Fibroblast of lung (primary cell): ENCODE measurements at places on chromosomes 1 and 21. TPM values are rescaled to one million over a fixed set of nuclear protein-coding genes. Genes with fewer than 3 reads are reported as not detected.

SUSD4 gene
- total RNA-seq: under 0.01 TPM in 1 of 2 replicates, not detected in the other

DIO1 gene
- total RNA-seq: not detected in 2 replicates

CD164L2 gene
- total RNA-seq: not detected in 2 replicates

NDUFS5 gene
- 452 and 501 TPM in 2 replicates for total RNA-seq

TMEM269 gene
- total RNA-seq: 0.17 TPM in 1 of 2 replicates, not detected in the other

FCGR1A gene
- not detected in 2 replicates for total RNA-seq

GCSAML gene
- total RNA-seq: not detected in 2 replicates

PRAMEF10 gene
- total RNA-seq: not detected in 2 replicates

MAP3K21 gene
- total RNA-seq: 0.17 and 0.51 TPM in 2 replicates

NPR1 gene
- total RNA-seq: 0.66 and 2.1 TPM in 2 replicates

ZFP69B gene
- total RNA-seq: 1.3 and 2.5 TPM in 2 replicates

GRCh38 chr1:154716614-154717527 is 108.9 kb upstream of the ADAR start:
- DNase-seq: no peak

DNA sequence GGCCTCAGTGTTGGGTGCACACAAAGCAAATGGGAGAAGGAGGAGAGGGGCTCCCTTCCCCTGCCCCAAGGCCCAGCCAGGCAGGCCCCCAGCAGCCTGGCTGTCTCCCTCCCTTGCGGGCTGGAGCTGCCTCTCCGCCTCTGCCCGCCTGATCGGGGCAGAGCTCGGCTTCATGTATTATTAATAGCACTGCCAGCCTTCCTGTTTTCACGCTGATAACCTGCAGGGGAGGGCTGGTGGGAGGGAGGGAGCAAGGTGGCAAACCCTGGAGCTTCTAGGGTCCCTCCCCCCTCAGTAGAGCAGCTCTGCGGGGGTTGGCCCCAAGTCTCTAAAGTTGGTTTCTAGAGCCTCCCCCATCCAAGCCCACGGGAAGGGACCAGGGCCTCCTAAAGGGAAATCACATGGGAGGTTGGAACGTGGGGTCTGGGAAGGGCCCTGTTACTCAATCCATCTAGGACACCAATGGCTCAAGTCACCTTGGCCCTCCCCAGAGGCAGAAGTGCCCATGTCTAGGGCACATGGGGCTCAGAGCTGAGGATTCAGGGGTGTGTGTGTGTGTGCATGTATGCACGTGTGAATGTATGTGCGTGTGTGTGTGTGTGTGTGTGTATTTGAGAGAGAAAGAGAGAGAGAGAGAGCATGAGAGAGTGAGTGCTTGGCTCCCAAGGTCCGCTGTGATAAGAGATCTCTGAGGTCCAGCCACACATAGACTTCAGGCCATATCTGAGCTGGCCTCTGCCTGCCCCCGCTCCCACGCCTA is 21.8 kb upstream of the POU3F1 start:
- no peak for DNase-seq

DNA sequence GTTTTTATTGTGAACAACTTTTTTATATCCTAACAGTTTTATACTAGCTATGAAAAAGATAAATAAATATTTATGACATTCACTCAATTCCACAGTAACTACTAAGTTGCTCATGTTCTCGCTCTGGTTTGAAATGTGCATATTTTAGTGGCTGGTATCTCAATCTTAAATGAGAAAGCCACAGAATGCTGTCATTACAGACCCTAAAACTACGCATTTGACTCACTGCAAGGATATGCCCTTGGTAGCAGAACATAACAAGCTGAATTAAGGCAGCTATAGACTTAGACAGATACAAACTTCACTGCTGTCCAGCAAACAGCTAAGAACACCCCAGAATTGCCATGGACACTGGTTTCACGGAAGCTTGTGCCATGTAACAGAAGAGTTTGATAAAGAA is 19.0 kb downstream of the DAB1 start:
- peak; percentile 21 for DNase-seq

GRCh38 chr1:75632350-75632949 is 21.5 kb upstream of the SLC44A5 start:
- peak; percentile 37 for DNase-seq

GRCh38 chr1:78497201-78497600 is 6.4 kb downstream of the PTGFR start:
- DNase-seq: peak; percentile 20

GRCh38 chr1:15337656-15338402 is 71.9 kb upstream of the EFHD2 start:
- peak; percentile 91 for DNase-seq

DNA sequence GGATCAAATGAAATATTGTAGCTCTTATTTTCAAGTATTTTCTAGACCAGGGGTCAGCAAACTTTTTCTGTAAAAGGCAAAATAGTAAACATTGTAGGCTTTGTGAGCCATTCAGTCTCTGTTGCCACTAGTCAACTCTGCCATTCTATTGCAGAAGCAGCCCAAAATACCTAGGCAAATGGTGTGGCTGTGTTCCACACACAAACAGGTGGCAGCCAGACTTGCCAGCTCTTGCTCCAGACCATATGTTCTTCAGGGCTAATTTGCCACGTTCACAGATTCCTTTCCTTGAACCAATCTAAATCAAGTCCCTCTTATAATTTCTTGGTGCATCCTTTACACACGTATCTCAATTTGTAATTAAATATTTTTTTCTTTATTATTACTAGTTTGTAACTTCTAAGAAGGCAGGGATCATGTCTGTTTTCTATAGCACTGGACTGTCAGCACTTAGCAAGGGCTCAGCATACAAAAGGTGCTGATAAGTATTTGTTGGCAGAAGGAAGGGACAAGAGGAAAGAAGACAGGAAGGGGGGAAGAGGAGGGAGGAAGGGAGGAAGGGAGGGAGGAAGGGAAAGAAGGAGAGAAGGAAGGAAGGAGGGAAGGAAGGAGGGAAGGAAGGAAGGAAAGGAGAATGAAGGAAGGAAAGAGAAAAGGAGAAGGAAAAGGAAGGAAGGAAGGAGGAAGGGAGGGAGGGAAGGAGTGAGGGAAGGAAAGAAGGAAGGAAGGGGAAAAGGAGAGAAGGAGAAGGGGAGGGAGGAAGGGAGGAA is 106.5 kb upstream of the EDEM3 start:
- no peak for DNase-seq

- DNase-seq: no peak
Measured at GRCh38 chr21:38404177-38404576, 94.1 kb downstream of the ERG start.

DNA sequence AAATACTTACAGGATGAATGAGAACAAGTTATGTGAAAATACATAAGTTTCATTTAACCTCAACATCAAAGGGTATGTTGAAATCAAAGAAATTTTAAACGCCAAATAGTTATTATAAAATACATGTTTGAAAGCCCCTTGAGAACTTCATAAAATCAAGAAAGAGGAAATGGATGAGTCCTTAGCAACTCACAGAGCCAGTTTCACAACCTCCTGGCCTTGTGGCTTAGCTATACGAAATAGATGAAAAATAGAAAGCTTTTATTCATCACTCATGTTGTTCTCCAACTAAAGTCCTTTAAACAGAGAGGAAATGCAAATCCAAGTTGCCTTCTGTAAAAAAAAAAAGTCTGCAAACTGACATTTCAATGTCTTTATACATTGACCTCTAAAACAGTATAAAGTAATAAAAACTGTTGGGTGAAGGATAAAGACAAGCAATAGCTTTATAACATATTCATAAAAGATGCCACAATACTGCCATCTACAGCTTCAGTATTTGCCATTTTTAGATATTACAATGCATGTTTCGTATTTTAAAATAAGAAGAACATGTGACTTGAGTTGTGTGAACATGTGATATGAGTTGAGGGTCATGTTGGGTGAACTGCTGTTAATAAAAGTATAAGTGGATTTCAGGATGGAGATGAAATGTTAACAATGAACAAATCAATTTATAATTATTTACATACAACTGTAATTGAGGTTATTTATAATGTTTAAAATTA is 847.8 kb downstream of the MRPL39 start:
- DNase-seq: peak; percentile 27

DNA sequence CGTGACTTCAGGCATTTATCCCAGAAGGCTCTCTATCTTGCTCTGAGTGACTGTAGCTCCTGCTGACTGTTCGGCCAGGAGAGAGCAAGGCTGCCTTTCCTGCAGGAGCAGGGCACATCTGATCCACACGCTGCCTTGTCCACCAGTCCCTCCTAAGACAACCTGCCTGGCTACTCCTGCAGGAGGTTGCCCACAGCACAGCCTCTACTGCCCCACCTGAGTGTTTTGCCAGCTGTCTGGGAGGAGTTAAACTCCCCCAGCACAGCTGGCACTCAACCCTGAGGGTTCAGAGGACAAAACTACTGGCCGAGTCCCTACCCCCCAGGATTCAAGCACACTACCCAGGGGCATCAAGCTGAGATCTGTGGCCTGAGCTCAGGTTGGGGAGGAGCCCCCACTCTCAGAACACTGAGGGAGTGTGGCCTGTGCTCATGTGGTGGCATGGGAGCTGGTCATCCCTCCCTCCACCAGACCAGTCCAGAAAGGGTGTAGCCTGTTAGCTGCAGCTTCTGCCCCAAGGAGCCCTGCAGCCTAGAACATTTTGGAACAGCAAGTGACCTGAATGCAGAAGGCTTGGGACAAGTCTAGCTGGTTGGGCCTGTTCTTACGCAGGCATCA is 237.3 kb downstream of the SLC44A5 start:
- DNase-seq: no peak

DNA sequence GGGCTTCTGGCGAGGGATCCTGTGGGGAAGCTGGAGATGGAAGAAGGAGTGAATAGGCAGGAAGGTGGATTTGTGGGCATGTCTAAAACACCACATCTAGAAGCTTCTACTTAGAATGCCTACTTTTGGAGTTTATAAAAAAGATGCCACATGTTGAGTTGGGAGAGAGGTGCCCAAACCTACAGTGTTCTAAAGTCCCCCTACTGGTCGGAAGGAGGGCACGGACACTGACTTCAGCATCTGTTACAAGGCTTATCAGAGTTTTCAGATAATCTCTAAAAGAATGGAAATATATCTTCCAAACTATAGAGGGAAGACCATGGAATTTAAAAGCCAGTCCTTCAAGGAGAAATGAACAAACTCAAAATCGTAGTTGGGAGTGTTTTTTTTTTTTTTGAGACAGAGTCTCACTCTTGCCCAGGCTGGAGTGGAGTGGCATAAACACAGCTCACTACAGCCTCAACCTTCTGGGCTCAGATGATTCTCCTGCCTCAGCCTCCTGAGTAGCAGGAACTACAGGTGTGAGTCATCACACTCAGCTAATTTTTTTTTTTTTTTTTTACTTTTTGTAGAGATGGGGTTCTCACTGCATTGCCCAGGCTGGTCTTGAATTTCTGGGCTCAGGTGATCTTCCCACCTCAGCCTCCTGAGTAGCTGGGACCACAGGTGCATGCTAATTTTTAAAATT is 14.8 kb downstream of the IBA57 start:
- DNase-seq: no peak

DNA sequence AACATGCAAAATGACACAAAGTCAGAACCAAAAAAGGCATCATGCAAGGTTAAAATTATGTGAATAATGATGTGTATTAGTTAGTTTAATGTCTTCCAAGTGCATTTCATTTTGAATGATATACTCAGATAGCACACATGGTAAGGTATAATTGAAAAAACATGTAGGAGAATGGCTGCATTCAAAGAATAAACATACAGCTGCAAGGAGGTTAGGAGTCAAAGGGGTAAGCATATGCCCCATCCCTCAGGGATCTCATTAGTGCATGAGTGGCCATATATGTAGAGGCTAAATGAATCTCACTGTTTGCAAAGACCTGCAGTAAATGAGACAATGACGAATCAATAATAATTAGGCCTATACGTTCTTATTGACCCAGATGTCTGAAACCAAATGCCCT is 179.7 kb upstream of the HOOK1 start:
- no peak for DNase-seq

- no peak for DNase-seq
Measured at GRCh38 chr1:101476541-101476940, 239.7 kb downstream of the S1PR1 start.
